CD4-positive, alpha-beta T cell treated with Interleukin-10 for 1 hour (primary cell): ENCODE measurements at places on chromosomes 13 and 19.

- DNase-seq = no peak
Measured at GRCh38 chr13:102470283-102470917, 68.6 kb upstream of the FGF14 start.

DNA sequence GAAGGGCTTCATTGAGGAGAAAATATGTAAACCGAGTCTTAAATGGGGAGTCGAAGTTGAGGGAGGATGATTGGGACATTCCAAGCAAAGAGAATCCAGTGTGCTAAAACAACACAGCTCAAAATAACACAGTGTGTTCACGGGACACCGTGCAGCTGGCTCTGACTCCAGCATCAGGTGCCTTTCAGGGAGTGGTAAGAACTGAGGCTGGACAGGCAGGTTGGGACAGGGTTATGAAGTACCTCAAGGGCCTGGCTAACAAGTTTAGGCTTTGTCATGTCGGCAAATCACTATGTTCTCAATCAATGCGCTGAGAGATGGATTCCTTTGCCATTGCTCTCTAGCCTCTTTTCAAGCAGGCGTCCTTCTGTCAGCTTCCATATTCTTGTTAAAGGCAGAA lies 27.5 kb upstream of the WDFY2 start:
- DNase-seq = no peak

DNA sequence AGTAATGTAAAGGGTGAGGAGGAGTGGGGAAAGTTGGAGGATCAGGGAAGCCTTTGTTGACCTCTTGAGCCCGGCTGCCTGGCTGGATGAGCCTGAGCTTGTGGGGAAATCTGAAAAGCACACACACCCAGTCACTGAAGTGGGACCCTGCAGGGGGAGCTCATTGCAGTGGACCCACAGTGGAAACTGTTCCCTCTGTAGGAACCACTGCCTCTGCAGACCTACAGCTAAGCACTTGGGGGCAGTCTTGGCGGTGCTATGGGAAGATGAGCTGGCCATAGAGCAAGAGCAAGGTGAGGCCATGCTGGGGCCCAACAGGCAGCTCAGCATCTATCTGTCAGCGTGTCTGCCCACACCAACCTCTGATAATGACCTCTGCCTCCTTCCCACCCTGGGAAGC lies 294.8 kb downstream of the TSHZ3 start:
- peak; percentile 43 for DNase-seq

- DNase-seq = no peak
Measured at GRCh38 chr13:113616991-113617749, 32.6 kb downstream of the TFDP1 start.

- no peak for DNase-seq
Measured at GRCh38 chr19:44737238-44738071, 11.1 kb upstream of the BCL3 start.

GRCh38 chr13:95987841-95988240 lies 65.4 kb downstream of the UGGT2 start:
- DNase-seq = no peak

GRCh38 chr13:98236197-98236596 lies 59.1 kb upstream of the RNF113B start:
- DNase-seq = no peak

DNA sequence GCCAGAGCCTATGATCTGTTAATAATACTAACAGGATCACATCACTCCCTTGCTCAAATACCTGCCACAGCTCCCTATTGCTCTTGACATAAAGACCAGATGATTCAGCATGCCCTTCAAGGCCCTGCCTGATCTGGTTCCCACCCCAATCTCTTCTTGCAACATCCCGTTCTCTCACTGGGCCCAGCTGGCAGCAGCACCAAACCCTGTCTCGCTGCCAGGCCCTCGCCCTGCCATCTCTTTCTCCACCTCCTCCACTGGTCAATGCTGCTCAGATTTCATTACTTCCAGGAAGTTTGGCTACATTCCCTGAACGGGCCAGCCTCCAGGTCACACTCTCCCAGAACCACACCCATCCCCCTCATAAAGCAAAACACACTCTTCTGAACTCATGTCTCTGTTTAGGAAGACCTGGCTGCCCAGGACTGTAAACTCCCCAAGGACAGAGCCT lies 8.6 kb upstream of the BCAT2 start:
- DNase-seq = no peak
